Activated CD4-positive, alpha-beta T cell treated with anti-CD3 and anti-CD28 coated beads, Interleukin-10, Interleukin-2, amounts not matched to agents 100 ng/mL and 50 ng/mL, durations not matched to agents 16 hours and 8 hours (primary cell): ENCODE measurements at places on chromosomes 13 and 19.
A peak's percentile ranks its signal among the peaks of the same experiment; 100 is the strongest.

DNA sequence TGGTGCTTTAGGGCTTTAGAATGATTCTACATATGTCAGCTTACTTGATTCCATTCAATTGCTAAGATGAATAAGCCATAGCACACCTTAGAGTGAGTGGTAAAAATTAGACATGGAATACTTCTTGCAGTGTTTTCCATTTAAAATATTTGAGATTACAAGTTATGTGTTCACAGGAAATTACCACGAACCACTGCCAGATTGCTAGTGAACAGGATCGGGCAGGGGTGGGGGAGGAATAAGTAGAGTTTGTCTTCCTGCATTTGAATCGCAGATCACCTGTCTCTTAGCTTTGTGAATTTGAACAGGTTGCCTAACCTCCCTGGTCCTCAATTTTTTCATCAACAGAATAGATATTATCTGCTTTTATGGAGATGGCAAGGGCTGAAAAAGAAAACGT, 124.6 kb downstream of the GGACT start:
- DNase-seq, result no peak

GRCh38 chr13:40026741-40027140, 371.3 kb downstream of the COG6 start:
- DNase-seq, result peak; percentile 48

- peak; percentile 84 for DNase-seq
Measured at GRCh38 chr19:49553451-49554271, 25.9 kb downstream of the RCN3 start.

DNA sequence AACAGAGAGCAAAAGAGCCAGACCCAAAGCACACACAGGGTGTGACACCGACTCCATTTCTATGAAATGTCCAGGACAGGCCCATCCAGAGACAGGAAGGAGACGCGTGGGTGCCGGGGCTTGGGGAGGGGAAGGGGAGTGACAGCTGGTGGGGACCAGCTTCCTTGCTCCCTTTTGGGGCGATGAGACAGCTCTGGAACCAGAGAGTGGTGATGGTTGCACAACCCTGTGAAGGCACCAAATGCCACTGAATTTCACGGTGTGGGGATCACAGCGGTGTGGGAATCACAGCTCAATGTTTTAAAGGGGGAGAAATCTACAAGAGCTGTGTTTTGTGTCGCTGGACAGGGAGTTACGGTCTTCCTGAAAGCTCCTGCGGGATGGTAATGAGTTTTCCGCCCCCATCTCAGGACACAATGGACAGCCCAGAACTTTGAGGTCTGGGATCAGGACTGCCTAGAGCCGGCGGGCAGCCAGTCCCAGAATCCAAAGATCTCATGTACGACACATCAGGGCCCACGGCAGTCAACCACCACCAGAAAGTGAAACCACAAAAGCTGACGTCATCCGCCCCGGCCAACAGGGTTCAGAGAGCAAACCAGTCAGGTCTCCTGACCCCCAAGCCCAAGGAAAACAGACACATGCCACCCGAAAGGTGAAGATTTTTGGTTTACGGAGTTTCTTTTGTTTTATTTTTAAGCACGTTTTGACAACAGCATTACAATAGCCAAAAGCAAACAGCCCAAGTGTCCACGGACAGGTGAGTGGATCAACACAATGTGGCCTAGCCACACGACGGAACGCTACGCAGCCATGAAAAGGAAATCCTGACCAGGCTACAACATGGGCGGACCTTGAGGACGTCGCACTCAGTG, 7.3 kb downstream of the SGTA start:
- DNase-seq, result peak; percentile 83
